GM23338 (cell line): ENCODE measurements at places on chromosomes 3 and 15. TPM values are rescaled to one million over a fixed set of nuclear protein-coding genes. Genes with fewer than 3 reads are reported as not detected.

EOMES gene
- 0.10 TPM in 1 of 2 replicates, not detected in the other for total RNA-seq

CSTA gene
- not detected in 2 replicates for total RNA-seq

CCR3 gene
- not detected in 2 replicates for total RNA-seq

ARID3B gene
- total RNA-seq: 114 and 147 TPM in 2 replicates

- H3K4me1 ChIP-seq: no peaks in the 10 kb centered on the region
- H3K27me3 ChIP-seq: no peaks in the 10 kb centered on the region
- DNase-seq: peak; percentile 95
- no peak overlapping the region for H3K4me3 ChIP-seq
Measured at GRCh38 chr3:32177702-32178198, 60.7 kb upstream of the CMTM8 start.

- H3K27ac ChIP-seq: peak overlapping the region; percentile 15; the same call in 1 of the 2 replicates
- DNase-seq: no peak
- H3K36me3 ChIP-seq: peaks cover 20% of the 10 kb centered on the region
- H3K4me1 ChIP-seq: peaks cover 17% of the 10 kb centered on the region
- H3K4me3 ChIP-seq: no peak overlapping the region
- no peaks in the 10 kb centered on the region for H3K27me3 ChIP-seq
Measured at GRCh38 chr3:101646726-101647125, 30.2 kb downstream of the ZBTB11 start.

GRCh38 chr3:98445949-98446406 lies 17.0 kb upstream of the OR5K1 start:
- no peak for DNase-seq
- no peak overlapping the region for H3K27ac ChIP-seq
- H3K36me3 ChIP-seq: no peaks in the 10 kb centered on the region
- H3K27me3 ChIP-seq: no peaks in the 10 kb centered on the region

DNA sequence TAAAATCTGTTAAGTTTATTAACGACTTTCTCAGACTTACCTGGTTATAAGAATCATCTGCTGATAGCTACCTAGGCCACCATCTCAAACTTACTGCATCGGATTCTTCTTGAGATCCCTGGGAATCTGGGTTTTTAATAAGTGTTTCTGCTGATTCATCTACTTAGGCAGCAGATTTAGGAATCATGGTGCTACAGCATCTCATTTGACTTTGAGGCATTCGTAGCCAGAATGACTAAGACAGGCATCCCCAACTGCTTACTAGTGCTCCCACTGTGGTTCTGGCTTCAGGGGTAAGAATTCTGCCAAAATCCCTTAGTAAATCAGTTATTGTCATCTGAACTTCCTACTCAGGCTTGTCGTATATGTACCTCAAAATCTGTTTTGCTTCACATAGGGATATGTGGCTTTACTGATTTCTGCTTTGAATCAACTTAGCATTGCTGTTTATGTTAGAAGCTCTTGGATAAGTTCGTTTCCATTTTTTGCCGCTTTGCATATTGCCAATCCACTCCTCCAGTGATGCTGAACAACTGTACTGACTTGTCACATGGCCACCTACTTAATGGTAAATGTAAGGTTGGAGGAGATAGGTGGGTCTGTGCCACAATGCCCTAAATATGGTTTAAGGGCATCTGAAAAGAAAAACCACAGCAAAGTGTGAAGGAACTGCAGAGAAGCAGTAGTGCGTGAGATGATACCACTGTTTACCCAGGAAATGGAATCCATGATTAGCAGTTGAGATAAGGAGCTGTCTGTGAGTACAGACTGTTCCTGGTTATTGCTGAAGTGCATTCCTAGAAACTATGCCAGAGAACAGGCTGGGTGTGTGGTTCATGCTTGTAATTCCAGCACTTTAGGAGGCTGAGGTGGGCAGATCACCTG lies 60.3 kb downstream of the MAP6D1 start:
- DNase-seq: no peak
- no peak overlapping the region for H3K4me3 ChIP-seq
- peak overlapping the region; percentile 77; the same call in 1 of the 2 replicates for H3K27ac ChIP-seq
- peaks cover 35% of the 10 kb centered on the region; the same call in 1 of the 2 replicates for H3K36me3 ChIP-seq
- H3K27me3 ChIP-seq: no peaks in the 10 kb centered on the region
- no peaks in the 10 kb centered on the region for H3K4me1 ChIP-seq

- H3K4me1 ChIP-seq: peaks cover 43% of the 10 kb centered on the region
- peak; percentile 43 for DNase-seq
- no peak overlapping the region for H3K4me3 ChIP-seq
- H3K36me3 ChIP-seq: peaks cover 5% of the 10 kb centered on the region; the same call in 1 of the 2 replicates
Measured at GRCh38 chr3:122498152-122498551, 16.6 kb downstream of the KPNA1 start.

DNA sequence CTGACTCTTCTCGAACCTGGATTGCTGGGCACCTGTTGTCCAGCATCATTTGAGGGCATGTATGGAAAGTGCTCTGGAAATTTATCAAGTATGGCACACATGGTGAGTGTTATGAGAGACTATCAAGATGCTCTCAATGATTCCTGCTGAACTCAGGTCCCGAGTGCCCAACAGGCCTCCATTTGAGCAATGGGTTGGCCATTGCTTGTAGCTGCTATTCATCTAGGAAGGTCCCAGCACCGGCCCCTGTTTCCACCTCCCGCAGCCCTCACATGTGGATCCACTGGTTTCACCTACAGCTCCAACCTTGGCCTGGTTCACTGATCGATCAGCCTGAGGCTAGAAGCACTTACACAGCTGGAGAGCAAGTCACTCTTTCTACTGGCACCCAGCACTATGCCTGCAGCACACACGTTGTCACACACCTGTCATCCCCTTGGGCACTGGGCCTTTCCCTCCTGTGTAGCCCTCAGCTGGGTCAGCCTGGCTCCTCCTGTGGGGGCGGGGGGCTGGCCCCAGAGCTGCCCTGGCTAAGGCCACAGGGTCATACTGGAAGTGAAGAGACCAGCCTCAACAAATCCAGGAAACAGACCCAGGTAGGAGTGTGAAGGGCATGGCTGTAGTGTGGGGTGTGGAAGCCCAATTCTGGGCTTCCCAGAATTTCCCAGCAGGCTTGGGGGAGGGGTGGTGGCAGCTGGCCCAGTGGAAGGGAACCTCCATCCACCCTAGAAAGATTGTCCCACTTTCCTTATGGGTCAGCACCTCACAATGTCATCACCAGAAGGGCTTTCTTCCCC lies 41.7 kb upstream of the SMAD3 start:
- peaks cover 21% of the 10 kb centered on the region for H3K4me1 ChIP-seq
- no peak overlapping the region for H3K27ac ChIP-seq
- H3K27me3 ChIP-seq: no peaks in the 10 kb centered on the region
- no peaks in the 10 kb centered on the region for H3K36me3 ChIP-seq
- no peak for DNase-seq

DNA sequence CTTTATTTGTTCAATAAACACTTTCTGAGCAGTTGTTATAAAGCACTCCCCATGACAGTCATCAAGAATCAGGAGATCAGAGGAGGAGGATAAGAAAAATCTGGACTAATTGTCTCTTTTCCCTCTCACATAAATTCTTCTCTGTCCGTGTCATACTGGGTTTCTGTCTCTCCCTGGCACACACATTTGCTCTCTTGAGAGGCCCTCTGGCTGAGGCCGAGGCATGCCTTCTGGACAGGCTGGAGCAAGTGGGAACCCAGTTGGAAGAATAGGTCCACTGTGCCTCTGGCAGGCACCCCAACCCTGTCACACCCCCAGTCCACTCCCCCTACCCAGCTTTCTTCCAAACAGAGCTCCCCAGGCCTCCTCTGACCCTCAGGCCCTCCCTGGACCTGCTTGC lies 315.8 kb downstream of the UACA start:
- DNase-seq: no peak
- H3K27ac ChIP-seq: no peak overlapping the region
- H3K4me3 ChIP-seq: no peak overlapping the region
- no peaks in the 10 kb centered on the region for H3K27me3 ChIP-seq

DNA sequence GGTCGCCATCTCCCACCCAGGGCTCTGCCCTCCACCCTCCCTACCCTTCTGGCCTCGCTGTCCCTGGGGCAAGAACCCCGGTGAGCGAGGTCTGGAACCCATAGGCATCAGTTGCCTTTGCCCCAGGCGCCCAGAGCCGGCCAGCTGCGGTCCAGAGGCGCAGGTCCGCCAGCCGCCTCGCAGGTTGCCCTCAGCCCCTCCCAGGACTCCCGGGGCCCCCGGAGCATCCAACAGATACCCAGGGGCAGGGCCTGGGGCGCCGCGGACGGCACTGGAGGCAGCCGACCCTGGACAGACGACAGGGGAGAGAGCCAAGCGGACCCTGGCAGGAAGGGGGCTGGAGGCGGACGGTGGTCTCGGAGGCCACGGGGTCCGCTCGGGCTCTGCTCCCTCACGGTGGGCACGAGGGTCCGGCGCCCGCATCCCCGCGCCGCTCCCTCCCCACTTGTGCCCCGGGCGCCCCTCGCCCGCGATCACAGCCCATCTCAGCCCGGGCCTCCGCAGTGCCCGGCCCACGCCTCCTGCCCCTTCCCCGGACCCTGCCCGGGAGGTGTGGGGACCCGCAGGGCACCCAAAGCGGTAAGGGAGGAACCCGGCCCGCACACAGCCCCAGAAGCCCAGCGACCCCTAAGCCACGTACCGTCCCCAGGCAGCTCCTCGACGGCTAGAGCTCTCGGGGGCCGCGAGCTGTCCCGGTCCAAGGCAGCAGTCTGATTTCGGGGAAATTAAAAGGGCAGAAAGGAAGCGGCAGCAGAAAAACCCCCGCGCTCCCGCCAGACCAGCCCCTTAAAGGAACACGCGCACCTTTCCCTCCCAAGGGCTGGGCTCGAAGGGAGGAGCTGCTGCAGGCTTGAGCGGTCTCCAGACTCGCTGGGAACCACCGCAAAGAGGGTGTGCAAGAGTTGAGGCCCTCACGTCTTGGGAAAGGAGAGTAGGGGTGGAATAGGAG lies at the start of gene HAPLN3:
HAPLN3 (minus strand) TSS at position 726 of the 949 bp plus-strand sequence. CDS start 8,246 bp downstream, outside the sequence.
- H3K27ac ChIP-seq: peak within 1 kb of the TSS; percentile 32; the same call in 1 of the 2 replicates
- H3K4me1 ChIP-seq: peaks cover 34% of the 10 kb centered on the region
- H3K27me3 ChIP-seq: peaks cover 4% of the 10 kb centered on the region; the same call in 1 of the 2 replicates
- H3K36me3 ChIP-seq: no peaks in the 10 kb centered on the region

- H3K4me3 ChIP-seq: peak overlapping the region; percentile 73
- DNase-seq: peak; percentile 87
- no peaks in the 10 kb centered on the region for H3K36me3 ChIP-seq
Measured at GRCh38 chr3:105354429-105354828, 12.3 kb upstream of the ALCAM start.

- DNase-seq: no peak
- H3K4me3 ChIP-seq: no peak overlapping the region
- H3K36me3 ChIP-seq: no peaks in the 10 kb centered on the region
- peaks cover 22% of the 10 kb centered on the region for H3K27me3 ChIP-seq
Measured at GRCh38 chr3:51711352-51712037, 4.6 kb downstream of the GRM2 start.

GRCh38 chr3:176927280-176927679 lies 270.0 kb downstream of the TBL1XR1 start:
- H3K36me3 ChIP-seq: no peaks in the 10 kb centered on the region
- H3K27me3 ChIP-seq: no peaks in the 10 kb centered on the region
- no peak for DNase-seq
- H3K4me3 ChIP-seq: no peak overlapping the region

DNA sequence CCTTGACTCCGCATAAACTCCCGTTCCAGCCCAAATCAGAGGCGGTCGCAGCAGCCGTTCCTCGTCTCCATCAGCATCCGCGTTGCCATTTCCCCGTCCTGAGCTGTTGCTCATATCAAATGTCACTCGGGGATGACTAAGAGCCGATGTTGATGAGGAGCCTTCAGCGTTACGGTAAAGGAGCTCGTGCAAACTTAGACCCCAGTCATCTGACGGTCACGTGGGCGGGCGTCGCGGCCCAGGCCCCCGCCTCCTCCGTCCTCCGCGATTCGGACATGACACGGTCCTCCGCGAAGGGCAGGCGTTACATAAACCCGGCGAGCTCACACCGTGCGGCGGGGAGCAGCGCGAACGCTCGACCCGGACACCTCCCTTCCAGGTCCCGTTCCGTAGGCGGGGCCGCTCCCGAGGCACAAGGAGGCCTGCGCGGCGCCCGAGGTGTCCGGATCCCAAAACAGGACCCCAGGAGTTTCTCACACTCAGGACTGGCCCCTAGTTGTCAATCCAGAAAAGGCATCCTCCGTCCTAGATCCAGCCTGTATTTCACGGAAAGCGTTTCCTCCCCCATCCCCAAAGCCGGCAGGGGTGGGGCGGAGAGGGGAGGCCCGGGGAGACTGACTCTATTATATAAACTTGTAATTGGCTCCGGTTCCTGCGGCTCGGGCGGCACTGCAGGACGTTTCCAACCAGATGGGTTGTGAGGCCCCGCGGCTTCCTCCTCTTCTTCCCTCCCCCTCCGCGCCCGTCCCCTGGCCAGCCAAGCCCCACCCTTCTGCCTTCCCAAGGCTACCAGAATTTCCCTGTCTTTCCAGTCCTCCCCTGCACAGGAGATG lies 100.0 kb upstream of the IGF1R start:
- peak; percentile 92 for DNase-seq
- no peaks in the 10 kb centered on the region for H3K36me3 ChIP-seq
- H3K27ac ChIP-seq: peak overlapping the region; percentile 69; the same call in 1 of the 2 replicates
- H3K4me1 ChIP-seq: peaks cover 28% of the 10 kb centered on the region
- H3K4me3 ChIP-seq: peak overlapping the region; percentile 79

DNA sequence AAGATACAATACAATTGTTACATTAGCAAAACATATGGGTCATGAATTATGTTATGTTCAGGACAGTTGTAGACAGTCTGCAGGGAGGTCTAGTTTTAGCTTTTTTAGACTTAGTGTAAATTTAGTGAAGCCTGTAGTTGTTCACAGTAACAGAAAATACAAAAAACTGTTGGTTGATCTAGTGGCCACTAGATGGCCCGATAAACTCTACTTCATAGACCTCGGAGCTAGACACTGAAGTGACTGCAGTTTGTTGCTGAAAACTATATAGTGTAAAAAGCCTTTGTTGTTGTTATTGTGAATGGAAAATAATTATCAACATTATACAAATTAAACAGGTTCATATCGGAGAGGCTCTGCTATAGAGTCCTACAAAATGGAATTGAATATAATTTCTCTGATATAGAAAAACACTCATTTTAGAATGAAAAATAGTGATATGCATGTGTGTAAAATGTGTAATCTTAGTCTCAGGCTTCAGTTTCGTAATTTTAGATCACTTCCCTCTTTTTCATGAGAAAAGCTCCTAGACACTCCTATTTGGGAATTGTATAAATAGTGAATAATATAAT lies 18.3 kb downstream of the MAGEL2 start:
- H3K4me3 ChIP-seq: 0 out of 2 replicates have a peak overlapping the region, but pooled peaks have one; percentile 22
- H3K36me3 ChIP-seq: no peaks in the 10 kb centered on the region
- peaks cover 83% of the 10 kb centered on the region for H3K27me3 ChIP-seq
- no peaks in the 10 kb centered on the region for H3K4me1 ChIP-seq
- no peak overlapping the region for H3K27ac ChIP-seq

- DNase-seq: no peak
- no peak overlapping the region for H3K27ac ChIP-seq
- peaks cover 19% of the 10 kb centered on the region for H3K36me3 ChIP-seq
- H3K4me3 ChIP-seq: no peak overlapping the region
Measured at GRCh38 chr3:39387411-39387975, 4.3 kb downstream of the SLC25A38 start.

GRCh38 chr15:96324192-96324895 lies 6.2 kb upstream of the NR2F2 start:
- no peak for DNase-seq
- 0 out of 2 replicates have a peak overlapping the region, but pooled peaks have one; percentile 54 for H3K4me3 ChIP-seq
